Fibroblast of skin of scalp (primary cell): ENCODE measurements at places on chromosomes 5 and 9.
A peak's percentile ranks its signal among the peaks of the same experiment; 100 is the strongest.

DNA sequence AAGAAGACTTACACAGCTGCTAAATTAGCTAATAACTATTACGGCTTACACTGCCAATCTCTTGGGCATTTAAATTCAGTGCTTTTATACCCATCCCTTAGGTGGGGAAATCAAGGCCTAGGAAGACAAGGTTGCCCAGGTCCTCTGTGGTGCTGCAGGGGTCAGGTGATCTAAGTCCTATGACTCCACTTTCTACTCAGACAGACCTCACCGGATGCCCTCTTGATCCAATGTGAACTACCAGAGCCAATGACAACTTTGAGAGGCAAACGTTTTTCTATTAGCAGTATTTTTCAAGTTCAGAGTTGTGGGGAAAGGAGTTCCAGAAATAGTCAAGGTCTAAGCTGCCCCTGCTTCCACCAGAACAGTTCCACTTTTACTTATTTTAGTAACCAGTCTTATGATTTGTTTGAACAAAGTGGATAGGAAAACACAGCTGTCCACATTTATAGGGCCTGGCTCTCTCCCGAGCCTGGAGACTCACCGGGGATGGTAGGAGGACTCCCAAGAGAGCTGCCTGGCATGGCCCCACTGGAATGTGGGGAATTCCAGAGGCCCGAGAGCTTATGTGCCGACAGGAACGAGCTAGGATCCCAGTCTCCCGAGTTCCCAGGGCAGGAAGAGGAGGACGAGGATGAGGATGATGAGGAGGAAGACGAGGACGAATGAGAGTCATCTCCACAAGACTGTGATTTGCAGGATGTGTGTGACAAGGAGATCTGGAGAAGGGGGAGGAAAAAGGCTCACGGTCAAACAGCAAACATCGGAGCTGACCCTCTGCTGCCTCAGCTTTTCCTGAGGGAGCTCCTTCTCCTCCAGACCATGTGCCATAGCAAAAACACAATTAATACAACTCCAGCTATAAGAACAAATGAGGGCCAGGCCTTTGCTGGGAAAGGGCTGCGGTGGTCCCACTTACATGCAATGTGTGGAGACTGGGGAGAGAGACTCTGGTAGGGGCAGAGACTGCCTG is 16.7 kb downstream of the FAM193B start:
- peak; percentile 94 for DNase-seq

GRCh38 chr5:134560698-134561097 is 35.2 kb downstream of the JADE2 start:
- DNase-seq, result no peak

DNA sequence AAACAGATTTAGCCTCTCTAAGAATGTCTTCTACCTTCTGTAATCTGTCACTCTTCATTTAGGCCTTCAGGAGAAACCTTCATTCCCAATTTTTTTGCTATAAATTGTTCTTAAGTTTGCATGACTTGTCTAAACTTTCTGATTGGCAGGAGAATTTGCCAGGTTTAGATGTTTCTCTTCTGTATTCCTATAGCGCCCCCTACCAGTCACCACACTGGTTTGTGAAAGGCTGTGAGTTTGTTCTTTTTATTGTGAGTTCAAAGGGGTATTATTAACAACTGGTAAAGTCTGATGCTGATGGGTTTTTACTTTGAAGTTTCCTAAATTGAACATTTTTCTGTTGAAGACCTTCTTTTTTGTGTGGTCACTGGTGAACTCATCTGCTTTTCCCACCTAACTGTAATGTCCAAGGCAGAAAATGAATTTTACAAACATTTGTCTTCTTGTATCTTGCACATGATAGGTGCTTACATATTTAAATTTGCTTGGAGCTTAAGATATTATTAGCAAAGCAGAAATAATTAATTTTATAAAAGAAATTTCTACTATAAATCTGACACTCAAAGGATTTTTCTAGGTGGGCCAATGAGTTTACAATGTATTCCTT is 18.4 kb upstream of the F2RL2 start:
- peak; percentile 80 for DNase-seq

DNA sequence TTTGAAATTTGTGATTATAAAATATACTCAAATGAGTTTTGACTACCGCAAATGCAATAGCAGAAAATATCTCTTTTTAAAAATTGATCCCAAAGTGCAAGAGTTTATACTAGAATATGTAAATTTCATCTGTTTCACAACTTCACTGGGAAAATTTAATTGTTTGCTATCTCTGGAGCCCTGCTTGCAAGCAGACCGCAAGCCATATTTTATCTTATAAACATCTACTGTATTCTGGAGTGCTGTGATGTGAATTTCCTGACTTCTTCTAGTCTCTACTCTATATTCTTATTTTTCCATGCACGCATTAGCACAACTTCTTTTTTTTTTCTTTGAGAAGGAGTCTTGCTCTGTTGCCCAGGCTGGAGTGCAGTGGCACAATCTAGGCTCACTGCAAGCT is 98.7 kb downstream of the DROSHA start:
- DNase-seq, result no peak

- no peak for DNase-seq
Observed at GRCh38 chr9:135718616-135719015, 16.6 kb downstream of the KCNT1 start.

DNA sequence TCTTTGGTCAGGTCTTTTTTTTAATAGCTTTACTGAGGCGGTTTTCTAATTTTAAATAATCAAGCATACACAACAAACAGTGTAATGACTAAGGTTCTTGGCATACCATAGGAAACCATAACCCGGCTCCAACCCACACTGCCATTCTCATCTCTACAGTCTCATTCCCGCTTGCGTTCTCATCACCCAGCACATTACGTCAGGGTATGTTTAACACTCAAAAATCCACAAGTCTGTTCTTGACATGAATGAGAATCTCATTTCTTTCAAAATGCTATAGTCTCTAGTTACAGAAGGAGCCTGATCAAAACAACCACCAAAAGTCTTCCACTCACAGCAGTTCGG is 505 bp downstream of the C5orf34 start:
- peak; percentile 69 for DNase-seq

GRCh38 chr5:159452480-159453167 is 122.3 kb upstream of the IL12B start:
- DNase-seq, result no peak

GRCh38 chr5:118506217-118506852 is 482.0 kb downstream of the DTWD2 start:
- no peak for DNase-seq

DNA sequence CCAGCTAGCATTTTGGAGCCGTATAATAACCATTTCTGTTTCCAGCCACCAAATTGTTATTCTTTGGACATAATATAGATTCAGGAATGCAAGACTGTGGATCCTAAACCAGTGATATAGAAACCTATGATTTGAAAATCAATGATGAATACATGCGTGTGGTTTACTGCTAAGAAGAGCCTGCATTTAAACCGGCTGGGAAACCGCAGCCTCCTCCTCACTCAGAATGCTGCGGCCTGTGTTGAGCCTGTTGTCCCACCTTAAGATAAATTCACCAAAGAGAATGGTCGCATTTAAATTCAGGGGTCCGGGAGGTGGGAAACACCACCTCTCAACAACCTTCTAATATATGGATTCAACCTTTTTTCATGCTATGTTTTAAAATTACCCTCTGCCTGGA is 148.0 kb downstream of the MEF2C start:
- no peak for DNase-seq

DNA sequence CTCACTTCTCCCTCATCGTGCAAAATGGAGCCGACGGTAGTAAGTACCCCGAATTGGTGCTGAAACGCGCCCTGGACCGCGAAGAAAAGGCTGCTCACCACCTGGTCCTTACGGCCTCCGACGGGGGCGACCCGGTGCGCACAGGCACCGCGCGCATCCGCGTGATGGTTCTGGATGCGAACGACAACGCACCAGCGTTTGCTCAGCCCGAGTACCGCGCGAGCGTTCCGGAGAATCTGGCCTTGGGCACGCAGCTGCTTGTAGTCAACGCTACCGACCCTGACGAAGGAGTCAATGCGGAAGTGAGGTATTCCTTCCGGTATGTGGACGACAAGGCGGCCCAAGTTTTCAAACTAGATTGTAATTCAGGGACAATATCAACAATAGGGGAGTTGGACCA is 979 bp downstream of the PCDHGA12 start:
- peak; percentile 32 for DNase-seq

GRCh38 chr9:117409321-117409720 is 5.5 kb downstream of the ASTN2 start:
- no peak for DNase-seq

DNA sequence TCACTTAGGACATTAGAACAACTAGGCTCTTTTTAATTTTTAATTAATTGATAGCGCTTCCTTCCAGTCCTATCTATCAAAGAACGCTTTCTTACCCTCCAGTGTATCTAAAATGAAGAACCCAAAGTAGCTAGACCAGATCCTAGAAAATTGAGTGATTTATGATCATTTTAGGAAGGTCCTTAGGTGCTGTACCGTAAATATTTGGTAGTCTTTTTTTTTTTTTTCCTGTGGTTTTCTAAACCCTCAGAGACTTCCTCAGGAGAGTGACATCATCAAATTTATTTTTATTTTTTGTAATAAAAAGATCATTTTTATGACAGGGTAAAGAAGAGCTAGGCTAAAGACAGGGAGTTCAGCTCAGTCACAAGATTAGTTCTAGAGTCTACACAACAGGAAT is 197.4 kb downstream of the WDR70 start:
- no peak for DNase-seq

- DNase-seq, result no peak
Observed at GRCh38 chr9:94888775-94889174, 162.3 kb downstream of the AOPEP start.

- no peak for DNase-seq
Observed at GRCh38 chr5:115325296-115325959, 29.0 kb upstream of the CCDC112 start.

DNA sequence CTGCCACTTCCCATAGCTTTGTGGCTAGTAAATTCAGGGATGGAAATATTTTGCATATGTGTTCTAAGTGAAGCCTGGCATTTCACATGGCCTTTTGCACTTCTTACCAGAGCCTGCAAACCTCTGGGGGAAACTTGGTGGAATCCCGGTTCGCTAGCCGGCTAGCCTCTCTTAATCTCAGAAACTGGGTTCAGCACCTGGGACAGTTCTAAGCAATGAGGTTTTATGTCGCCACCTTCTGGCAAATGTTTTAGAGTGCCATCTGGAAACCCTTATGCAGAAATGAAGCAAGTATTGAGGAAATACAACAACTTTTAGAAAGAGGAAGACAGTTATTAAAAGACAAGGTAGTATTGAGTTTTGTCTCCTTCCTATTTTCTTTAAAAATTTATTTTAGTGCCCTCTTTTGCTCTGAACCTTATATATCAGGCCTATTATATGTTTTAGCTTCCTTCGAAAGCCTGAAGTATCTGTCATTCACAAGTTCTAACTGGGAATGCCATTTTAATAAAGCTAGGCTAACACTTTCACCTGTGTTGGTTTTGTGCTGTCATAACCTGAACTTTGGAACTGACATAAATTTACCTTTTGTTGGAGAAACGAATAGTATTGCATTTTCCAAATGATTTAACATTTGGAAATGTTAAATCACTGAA is 963 bp upstream of the HTR1A start:
- peak; percentile 71 for DNase-seq

- no peak for DNase-seq
Observed at GRCh38 chr9:116133163-116133562, 20.4 kb upstream of the PAPPA start.

DNA sequence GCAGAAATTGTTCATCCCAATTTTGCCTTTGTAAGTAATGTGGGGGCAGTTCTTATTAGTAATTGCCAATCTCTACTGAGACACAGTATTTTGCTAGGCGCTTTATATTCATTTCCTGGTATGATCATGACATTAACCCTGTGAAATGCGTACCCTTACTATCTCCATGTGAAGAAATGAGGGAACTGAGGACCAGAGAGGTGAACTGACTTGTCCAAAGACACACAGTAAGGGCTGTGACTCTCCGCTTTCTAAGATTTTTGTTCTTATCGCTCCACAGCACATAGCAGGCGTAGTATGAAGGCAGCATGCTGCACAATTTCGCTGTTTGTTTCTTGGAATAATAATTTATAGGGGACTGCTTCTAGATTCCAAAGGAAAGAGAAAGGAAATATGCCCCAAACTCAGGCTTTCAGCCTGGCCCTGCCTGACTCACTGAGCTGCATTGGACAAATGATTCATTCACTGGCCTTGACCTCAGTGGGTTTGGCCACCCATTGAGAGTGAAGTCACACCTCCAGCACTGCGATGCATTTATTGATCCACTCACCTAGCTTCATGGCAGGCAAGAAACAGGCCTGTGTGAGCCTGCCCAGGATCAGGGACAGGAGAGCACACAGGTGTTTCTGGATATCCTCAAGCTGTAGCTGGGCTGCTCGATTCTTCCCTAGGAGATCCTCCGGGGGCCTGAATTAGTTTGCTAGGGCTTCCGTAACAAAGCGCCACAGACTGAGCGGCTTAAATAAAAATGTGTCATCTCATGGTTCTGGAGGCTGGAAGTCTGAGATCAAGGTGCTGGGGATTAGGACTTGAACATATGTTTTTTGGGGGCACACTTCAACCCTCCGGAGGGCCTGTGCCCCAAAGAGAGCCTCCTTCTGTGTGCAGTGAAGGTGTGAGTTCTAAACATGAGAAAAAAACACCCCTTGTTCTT is 7.2 kb upstream of the DUSP1 start:
- peak; percentile 77 for DNase-seq

DNA sequence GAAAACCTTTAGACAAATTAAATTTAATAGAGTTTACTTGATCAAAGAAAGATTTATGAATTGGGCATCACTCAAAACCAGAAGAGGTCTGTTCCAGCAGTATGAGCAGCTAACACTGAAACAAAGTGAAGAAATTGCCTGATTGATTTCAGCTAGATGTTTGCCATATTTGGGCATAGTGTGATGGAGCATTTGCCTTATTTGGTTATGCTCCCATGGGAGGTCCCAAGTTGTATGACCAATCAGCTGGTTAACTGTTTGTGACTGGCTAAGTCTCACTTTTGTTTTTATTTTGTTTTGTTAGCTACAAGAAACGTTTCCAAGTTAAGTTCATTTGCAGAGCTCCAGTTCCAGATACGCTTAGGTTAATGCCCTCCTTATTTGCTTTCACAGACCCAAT is 53.3 kb upstream of the LMNB1 start:
- peak; percentile 18 for DNase-seq

- DNase-seq, result no peak
Observed at GRCh38 chr9:113950195-113951031, 74.3 kb downstream of the ZNF618 start.

DNA sequence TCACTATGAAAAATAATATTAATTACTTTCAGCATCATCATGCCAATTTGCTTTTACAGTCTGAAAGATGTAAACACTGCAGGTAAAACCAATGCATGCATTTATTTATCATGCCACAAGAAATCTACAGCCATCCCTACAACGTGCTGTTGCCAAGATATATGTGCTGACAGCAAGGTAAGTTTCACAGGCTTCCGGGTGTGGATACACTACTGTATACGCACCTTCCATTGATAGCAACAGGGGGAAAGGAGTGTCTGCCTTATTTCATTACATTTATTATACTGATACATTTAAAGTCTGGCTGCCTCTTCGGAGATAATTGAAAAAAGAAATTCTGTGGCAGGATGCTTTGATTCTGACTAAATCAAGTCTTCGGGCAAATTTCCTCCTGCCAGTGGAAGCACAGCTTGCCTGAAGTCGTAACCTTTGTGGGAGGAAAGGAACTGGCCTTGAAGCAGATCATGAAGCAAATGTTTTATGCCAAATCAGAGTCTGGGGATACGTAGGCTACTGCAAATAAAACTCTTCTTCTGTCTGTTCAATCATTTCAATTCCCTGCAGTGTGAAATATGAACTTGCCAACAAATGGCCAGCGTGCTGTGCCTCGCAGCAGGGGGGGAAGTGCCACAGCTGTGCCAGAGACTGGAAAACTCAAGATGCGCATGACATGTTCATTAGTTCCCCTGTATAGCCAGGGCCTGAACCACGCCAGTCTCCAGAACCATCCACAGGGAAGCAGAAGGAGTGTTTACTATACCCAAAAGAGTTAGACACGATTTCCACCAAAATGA is 268.1 kb downstream of the EFNA5 start:
- peak; percentile 39 for DNase-seq
